CD8-positive, alpha-beta memory T cell (primary cell): ENCODE measurements at places on chromosomes 16 and 17. TPM values are rescaled to one million over a fixed set of nuclear protein-coding genes. Genes with fewer than 3 reads are reported as not detected.

- no peaks in the 10 kb centered on the region for H3K27me3 ChIP-seq
- no peaks in the 10 kb centered on the region for H3K36me3 ChIP-seq
- H3K4me3 ChIP-seq = no peak overlapping the region
- H3K4me1 ChIP-seq = peaks cover 6% of the 10 kb centered on the region
- H3K27ac ChIP-seq = peak overlapping the region; percentile 18
Observed at GRCh38 chr17:78185981-78186691, 716 bp downstream of the TK1 start.

GRCh38 chr16:31167315-31167714 lies 12.6 kb upstream of the FUS start:
- H3K36me3 ChIP-seq = no peaks in the 10 kb centered on the region
- DNase-seq = no peak
- no peak overlapping the region for H3K27ac ChIP-seq

The KRT222 gene
- total RNA-seq = not detected

DNA sequence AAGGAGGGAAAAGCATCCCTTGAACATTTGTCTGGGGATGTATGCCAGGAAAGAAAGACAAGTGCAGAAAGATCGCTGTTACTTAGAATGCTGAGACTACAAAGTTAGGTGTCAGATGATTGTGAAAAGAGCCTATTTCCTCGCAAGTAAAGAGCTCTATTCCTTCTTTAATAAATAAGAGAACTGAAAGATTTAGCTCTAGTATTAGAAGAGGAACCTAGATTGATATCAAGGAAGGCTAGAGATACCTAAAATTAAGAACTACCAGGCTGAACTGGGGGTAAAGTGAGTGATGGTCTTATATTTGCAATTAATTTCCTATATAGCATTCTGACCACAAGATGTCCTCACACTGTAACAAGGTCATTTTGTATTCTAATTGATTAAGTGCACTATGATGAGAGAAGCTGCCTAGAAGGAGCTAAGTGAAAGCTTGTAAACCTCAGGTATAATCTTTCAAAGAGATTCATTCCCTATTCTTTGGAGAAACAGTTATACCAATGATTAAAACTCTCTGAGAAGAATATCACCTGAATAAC lies 62.3 kb downstream of the SSH2 start:
- no peaks in the 10 kb centered on the region for H3K27me3 ChIP-seq
- peaks cover 4% of the 10 kb centered on the region for H3K4me1 ChIP-seq
- no peak for DNase-seq
- no peak overlapping the region for H3K27ac ChIP-seq
- H3K4me3 ChIP-seq = no peak overlapping the region
- no peaks in the 10 kb centered on the region for H3K36me3 ChIP-seq

- H3K4me3 ChIP-seq = no peak overlapping the region
- no peak overlapping the region for H3K27ac ChIP-seq
- H3K36me3 ChIP-seq = no peaks in the 10 kb centered on the region
- H3K27me3 ChIP-seq = no peaks in the 10 kb centered on the region
- DNase-seq = no peak
Observed at GRCh38 chr16:8730335-8730915, 56.0 kb downstream of the ABAT start.

GRCh38 chr16:82773018-82773417 lies 146.2 kb downstream of the CDH13 start:
- no peaks in the 10 kb centered on the region for H3K36me3 ChIP-seq
- no peak for DNase-seq
- H3K4me1 ChIP-seq = no peaks in the 10 kb centered on the region
- H3K4me3 ChIP-seq = no peak overlapping the region
- no peaks in the 10 kb centered on the region for H3K27me3 ChIP-seq

DNA sequence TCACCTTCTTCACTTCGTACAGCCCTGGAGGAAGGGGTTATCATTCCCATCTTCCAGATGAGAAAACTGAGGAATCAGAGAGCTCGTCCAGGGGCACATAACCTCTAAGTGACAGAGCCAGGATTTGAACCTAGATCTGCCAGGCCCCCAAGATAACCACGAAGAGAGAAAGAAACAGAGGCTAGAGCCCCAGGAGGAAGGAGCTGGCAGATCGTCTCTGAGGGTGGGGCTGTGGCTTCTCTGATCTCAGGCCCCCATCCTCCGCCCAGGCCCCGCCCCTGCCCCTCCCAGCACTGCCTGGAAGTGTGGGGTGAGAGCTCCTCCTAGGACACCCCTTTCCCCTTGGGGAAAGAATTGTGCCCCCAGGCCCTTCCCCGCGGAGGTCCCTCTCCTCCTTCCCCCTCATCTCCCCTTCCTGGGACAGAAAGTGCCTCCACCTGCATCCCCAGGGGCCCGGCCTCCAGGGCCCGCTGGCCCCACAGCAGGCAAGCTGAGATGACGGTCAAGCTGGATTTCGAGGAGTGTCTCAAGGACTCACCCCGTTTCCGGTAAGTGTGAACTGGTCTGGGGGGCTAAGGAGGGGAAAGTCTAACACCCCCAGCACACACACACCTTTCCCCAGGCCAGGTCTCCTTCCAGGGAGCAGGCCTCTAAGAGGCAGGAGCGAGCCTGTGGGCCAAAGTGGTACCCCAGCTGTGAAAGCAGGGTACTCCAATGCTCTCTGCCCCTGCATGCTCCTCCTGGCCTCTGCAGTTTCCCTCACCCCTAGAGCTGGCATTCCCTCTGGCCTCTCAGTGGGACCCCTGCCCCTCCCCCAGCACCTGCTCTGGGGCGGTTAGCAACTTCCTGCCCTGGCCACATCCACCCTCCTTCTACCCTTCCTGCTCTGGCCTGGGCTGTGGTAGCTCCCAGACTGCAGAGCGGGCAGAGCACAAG lies at the start of gene ACAP1:
TSS of gene ACAP1 (plus strand) at position 290 of the 936 bp plus-strand sequence. CDS start at position 496, 206 bp downstream.
- peaks cover 69% of the 10 kb centered on the region for H3K4me1 ChIP-seq
- peak; percentile 78 for DNase-seq
- H3K27me3 ChIP-seq = no peaks in the 10 kb centered on the region
- H3K27ac ChIP-seq = peak within 1 kb of the TSS; percentile 74
- peak within 1 kb of the TSS; percentile 99 for H3K4me3 ChIP-seq

DNA sequence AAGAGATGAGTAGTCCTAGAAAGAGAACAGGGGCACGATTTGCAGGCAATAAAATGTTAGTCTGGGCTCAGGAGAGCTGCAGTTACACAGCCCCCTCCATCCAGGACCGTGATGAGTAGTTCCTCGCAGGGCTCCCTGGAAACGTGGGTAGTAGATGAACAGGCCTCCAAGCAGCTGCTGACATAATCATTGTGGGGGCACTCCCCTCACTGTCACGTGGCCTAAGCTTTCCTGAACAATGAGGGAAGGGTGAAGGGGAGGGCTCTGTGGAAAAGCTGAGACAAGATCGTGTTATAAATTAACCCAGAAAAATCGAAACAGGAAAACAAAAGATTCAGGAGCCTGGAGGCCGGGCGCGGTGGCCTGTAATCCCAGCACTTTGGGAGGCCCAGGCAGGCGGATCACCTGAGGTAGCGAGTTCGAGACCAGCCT lies 1.3 kb upstream of the PER1 start:
- DNase-seq = no peak
- H3K27me3 ChIP-seq = no peaks in the 10 kb centered on the region
- H3K4me1 ChIP-seq = peaks cover 66% of the 10 kb centered on the region
- peaks cover 26% of the 10 kb centered on the region for H3K36me3 ChIP-seq
- H3K27ac ChIP-seq = peak overlapping the region; percentile 100

The ACSM2A gene
- total RNA-seq = not detected

DNA sequence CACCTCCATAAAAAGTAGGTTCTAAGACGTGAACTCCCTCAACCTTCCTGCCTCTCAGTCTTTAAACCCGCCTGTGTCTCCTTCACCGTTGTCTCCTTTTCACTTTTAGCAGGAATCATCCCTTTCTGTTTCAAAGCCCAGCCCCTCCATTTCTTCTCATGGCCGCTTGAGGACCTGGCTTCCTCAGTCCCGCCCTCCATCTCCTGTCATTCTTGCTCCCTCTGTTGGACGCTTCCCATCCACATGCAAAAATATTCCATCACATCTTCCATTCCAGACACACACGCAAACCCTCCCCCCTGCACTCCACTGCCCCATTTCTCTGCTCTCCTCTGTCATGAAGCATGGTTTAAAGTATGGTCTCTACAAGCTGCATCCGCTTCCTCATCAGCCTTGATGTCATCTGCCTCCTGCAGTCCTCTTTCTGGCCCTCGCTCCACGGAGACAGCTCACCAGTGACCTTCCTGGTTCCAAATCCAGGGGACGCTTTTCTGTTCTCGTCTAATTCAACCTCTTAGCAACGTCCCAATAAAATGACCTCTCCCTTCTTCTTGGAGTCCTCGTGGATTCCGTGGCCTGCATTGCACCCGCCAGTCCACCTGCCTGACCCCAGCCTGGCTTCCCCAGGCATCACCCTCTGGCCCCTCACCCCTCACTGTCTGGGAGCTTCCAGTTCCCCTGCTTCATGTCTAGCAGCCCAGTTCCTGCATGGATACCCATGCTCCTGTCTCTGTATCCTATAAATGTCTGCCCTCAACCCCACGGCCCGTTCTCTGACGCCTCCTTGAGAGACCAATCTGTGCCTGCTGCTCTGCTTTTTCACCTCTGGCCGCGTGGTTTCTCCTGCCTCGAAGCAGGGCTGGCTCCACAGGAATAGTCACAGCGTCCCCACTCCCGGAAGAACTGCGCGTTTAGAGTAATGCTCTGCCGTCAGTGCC lies 26.2 kb downstream of the ANKRD40 start:
- no peaks in the 10 kb centered on the region for H3K4me1 ChIP-seq
- no peak for DNase-seq
- H3K27ac ChIP-seq = no peak overlapping the region
- H3K36me3 ChIP-seq = no peaks in the 10 kb centered on the region
- no peaks in the 10 kb centered on the region for H3K27me3 ChIP-seq

DNA sequence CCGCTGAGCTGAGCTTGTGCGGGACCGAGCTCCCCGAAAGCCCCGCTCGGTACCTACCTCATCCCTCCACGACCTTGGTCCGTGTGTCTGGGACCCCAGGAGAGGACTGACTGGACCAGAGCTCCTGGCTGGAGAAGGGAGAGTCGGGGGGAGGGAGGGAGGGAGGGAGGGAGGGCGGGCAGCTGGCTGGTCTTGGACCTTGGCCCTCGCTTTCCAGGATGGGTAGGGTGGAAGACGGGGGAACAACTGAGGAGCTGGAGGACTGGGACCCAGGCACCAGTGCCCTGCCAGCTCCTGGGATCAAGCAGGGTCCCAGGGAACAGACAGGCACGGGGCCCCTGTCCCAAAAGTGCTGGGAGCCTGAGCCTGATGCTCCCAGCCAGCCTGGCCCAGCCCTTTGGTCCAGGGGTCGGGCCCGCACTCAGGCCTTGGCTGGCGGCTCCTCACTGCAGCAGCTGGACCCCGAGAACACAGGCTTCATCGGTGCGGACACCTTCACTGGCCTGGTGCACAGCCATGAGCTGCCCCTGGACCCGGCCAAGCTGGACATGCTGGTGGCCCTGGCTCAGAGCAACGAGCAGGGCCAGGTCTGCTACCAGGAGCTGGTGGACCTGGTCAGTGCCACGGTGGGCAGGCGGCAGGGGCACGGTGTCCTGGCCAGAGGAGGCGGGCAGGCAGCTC lies 553 bp downstream of the RHBDL1 start:
- H3K27ac ChIP-seq = no peak overlapping the region
- peaks cover 13% of the 10 kb centered on the region for H3K4me1 ChIP-seq
- peaks cover 4% of the 10 kb centered on the region for H3K36me3 ChIP-seq
- H3K27me3 ChIP-seq = no peaks in the 10 kb centered on the region
- H3K4me3 ChIP-seq = no peak overlapping the region
- DNase-seq = no peak

The MYH1 gene
- not detected for total RNA-seq

GRCh38 chr16:27678955-27679354 lies 129.0 kb downstream of the KATNIP start:
- no peaks in the 10 kb centered on the region for H3K36me3 ChIP-seq
- H3K4me3 ChIP-seq = no peak overlapping the region
- H3K4me1 ChIP-seq = no peaks in the 10 kb centered on the region
